ENCODE measurements at places on chromosomes 7 and 10. TPM values are rescaled to one million over a fixed set of nuclear protein-coding genes. Genes with fewer than 3 reads are reported as not detected.

- no peak for DNase-seq
These were observed 310.8 kb downstream of the TCERG1L start for GRCh38 chr10:131000743-131001142.

DNA sequence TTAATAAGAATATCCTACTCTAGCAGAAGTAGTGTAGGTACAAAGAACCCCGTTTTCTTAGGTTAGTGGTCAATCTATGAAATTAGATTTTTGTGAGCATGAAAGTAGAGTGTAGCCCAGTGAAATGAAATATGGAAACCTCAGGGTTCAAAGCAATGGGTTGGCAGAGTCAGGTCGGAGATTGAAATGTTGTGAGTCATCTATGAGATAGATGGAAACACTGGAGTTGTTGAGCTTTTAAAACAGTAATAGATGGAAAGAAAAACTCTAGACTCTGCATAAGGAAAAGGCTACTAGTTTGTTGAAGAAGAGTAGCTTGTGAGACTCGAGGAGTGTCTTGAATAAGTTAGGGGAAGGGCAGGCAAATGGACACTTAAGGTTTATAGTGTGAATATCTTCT, 251.9 kb downstream of the EXOC4 start:
- DNase-seq, result no peak

DNA sequence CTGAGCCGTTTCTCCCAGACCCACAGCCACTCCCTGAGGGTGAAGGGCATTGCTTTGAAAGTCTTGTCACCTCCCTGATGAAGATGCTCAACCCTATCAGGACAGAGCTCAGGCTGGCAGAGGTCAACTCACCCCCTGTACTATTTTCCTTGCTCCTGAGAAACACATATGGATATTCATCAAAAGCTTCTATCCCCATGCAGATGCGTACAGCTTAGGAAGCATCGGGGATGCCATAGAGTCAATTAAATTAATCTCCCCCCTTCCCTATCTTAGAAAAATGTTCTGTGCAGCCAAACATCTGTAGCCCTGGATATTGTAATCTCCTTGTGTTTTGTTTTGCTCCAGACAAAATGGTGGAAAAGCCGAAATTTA, 67.2 kb downstream of the EMX2 start:
- DNase-seq, result no peak

- no peak for DNase-seq
These were observed 50.5 kb downstream of the MRPL32 start for GRCh38 chr7:42982604-42983115.

DNA sequence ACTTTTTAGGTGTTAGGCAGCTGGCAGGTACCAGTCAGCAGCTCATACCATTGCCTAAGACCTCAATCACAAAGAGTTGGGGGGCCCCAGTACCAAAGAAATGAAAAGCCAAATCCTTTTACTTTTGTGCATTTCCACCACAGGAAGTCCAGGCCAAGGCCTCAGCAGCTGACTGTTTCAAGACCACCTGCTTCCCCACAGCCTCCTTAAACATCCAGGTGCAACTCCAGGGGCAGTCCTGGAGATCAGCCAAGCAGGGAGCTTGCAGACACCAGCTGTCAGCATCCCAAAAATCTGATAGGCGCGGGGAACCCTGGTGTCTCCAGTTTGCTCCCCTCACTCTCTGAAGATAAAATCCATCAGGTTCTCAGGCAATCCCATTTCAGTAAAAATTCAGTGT, 91.5 kb upstream of the EFCAB10 start:
- DNase-seq, result no peak

DNA sequence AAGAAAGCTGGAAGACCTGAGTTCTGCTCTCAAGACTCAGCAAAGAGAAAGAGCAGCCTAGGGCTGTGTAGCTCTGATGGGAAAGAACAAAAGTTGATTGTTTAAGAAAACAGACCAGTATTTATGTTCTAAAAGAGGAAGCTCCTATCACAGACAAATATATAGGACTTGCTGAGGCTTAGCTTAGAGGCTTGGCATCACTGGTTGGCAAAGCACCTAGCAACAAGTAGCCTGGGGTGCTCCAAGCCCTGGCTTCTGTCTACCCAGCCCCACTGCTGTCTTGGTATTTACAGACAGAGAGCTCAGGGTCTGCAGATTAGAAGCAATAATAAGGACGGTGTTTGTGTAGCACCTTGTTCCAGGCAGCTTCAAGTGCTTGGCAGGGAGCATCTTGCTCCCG, 36.9 kb upstream of the CCDC3 start:
- no peak for DNase-seq

DNA sequence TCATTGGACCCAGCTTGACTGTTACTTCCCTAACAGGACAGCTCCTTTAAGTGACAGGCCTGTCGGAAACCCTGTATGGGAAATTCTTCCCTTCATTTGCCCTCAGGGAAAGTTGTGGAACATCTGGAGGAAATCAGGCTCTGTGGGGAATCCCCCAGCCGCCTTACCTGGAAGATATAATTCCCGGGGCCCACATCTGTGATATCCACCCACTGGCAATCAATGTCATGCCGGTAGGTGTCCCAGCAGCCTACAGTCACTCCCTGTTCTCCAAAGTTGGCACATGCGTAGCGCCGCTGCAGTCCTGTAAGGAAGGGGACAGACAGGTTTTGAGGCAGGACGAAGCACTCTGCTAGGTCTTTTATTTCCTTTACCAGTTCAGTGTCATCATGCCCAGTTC, 16.6 kb downstream of the LOXL4 start:
- no peak for DNase-seq

DNA sequence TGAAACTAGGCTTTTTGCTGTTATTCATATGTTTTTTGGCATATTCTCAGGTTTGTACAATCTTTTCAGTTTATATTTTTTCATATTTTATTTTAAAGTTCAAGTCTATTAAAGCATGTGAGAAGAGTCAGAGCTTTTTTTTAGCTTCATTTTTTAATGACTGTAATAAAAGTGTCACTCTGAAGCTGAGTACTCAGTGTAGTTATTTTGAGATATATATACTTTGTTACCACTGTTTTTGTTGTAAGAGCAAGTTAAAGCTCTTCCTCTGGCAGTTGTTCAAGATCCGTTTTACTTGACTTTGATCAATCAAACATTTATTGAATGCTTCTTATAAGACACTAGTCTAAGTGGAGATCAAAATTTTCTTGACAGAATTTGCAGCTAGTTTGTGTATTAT, 37.5 kb downstream of the CASD1 start:
- DNase-seq, result peak; percentile 23

DNA sequence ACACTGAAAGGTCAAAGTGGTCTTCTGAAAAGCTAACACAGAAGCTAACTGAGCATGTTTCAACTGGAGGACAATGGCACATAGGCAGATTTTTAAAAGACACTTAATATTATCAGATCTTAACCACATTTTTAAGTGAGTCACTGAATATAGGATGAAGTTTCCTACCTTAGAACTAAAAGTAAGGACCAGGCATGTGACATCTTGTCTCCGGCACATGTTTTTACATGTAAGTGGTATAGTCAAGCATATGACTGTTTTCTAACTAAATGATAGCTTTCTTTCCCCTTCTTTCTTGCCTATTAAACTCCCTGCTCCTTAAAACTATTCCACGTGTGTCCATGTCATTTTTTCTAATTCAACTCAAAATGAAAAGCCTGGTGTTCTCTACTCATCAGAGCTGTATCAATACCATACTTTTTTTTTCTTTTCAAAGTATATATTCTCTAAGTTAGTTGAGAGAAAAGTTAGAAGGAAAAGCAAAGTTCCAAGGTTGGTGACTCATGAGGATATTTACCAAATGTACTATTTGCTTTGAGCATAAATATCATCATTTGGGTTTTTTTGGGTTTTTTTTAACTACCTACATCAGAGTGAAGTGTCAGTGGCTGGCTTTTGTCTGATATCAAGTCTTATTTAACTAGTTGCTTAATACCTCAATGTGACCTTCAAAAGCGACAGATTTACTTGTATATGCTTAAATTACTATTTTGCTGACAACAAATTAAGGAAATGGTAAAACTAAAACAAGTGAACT, 127.5 kb downstream of the CRPPA start:
- DNase-seq, result peak; percentile 15

DNA sequence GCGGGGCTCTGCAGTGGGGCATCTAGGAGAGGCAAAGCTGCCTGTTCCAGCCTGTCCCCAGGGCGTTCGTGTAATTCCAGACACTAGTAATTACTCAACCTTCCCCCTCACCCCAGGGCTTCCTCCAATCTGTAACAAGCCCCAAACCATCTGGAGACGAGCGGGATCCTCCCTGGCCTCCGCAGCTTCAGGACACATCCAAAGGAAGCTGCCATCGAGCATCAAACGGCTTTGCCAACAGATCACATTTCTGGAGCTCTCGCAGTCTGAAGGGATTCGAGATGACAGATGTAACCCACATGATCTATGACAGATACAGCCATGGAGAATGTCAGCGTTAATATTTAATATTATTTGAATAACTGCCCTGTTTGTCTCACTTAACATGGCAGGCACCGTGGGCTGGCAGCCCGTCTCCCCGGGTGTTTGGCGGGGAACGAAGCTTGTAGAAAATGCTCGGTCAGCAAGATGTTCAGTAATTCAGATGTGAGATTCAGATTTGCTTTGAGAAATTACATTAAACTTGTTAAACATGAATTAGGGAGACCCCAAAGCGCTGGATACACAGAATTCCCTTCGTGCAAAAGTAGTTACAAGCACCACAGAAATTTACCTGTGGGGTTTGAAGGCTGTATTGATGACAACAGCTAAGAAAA, 108.5 kb upstream of the C7orf33 start:
- no peak for DNase-seq

- DNase-seq, result no peak
These were observed 115.2 kb downstream of the HIP1 start for GRCh38 chr7:75623390-75624133.

- no peak for DNase-seq
These were observed 1134.0 kb upstream of the LRRN3 start for GRCh38 chr7:109956916-109957315.

- no peak for DNase-seq
These were observed 10.6 kb downstream of the PLEKHS1 start for GRCh38 chr10:113762083-113762482.

GRCh38 chr7:83118347-83119025, 44.2 kb downstream of the PCLO start:
- no peak for DNase-seq

DNA sequence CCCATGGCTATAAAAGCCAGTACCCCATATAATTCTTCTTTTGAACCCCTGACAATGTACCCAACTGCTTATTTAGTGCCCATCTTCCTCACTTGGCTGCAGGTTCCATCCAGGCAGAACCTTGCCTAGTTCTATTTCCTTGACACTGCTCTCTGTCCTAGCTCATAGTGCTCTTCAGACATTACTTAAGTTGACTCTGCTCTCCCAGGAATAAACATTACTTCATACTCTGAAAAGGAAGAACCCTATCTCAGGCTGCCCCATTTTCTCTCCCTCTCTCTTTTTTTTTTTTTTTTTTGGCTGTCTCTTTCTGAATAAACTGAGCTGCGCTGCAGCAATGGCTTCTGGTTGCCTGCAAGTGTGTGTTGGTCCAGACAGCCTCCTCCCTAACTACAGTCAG, 21.0 kb downstream of the ACTA2 start:
- no peak for DNase-seq

GRCh38 chr10:14396411-14397048, 65.8 kb upstream of the FRMD4A start:
- no peak for DNase-seq

GRCh38 chr7:34026481-34027190, 121.3 kb downstream of the BMPER start:
- DNase-seq, result no peak

GRCh38 chr10:80709866-80710265, 172.2 kb downstream of the SH2D4B start:
- DNase-seq, result no peak

DNA sequence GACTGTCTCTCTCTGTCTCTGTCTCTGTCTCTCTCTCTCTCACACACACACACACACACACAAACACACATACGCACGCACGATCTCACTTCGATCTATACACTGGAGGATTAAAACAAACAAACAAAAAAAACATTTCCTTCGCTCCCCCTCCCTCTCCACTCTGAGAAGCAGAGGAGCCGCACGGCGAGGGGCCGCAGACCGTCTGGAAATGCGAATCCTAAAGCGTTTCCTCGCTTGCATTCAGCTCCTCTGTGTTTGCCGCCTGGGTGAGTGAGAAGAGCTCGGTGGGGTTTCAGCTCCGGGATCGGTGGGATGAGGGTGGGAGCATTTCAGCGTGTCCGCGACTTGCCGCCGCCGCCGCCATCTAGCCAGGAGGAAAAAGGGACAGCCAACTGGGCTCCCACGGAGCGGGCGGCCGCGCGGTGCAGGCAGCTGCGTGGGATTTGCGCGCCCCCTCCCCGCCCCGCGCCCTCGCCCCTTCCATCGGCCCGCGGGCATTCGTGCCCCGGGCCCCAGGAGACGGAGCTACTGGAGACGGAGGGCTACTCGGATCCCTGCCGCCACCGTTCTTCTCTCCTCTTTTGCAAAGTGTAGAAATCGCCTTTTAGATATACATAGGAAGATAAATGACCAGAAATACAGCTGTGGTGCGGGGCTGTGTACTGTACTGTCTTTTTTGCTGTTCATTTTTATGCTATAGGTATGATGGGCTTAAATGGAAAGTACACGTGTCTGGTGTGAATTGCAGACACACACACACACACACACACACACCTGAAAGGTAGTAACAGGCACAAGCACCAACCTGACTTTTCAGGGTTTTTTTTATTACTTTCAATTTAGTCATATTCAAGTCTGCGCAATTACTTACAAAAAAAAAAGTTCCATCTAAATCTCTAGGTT, 581 bp downstream of the PTPRZ1 start:
- DNase-seq, result no peak

- no peak for DNase-seq
These were observed 93.2 kb upstream of the ARHGAP21 start for GRCh38 chr10:24816868-24817396.

- no peak for DNase-seq
These were observed 2.8 kb upstream of the TMEM229A start for GRCh38 chr7:124035706-124036105.

DNA sequence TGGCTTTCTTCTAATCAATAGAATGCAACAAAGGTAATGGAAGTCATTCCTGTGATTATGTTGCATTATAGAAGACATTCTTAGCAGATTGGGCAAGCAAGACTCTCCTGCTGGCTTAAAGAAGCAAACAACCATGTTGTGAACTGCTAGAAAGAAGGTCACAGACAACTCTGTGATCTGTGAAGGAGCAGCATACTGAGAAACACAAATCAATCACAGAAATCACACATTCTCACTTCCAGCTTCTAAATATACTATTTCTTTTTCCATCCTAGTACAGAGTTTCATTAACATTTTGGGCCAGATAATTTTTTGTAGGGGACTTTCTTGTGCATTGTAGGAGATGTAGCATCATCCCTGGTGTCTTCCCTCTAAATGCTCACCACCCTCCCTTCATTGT, 28.0 kb upstream of the PALS2 start:
- no peak for DNase-seq

- no peak for DNase-seq
These were observed 190.8 kb upstream of the INHBA start for GRCh38 chr7:41893656-41894055.

TSPAN33 gene
- 22.7 TPM for total RNA-seq

SRPK2 gene
- total RNA-seq, result 79.5 TPM

PIP gene
- total RNA-seq, result not detected

EVX1 gene
- total RNA-seq, result not detected

PTF1A gene
- total RNA-seq, result not detected

CLRN3 gene
- total RNA-seq, result not detected

ATOH7 gene
- not detected for total RNA-seq

CTAGE8 gene
- 3.9 TPM for total RNA-seq

TMEM273 gene
- not detected for total RNA-seq

SEMA4G gene
- total RNA-seq, result 7.0 TPM

PRPS1L1 gene
- total RNA-seq, result not detected

ERVW-1 gene
- total RNA-seq, result not detected

ATRNL1 gene
- total RNA-seq, result 5.0 TPM

ZNF775 gene
- total RNA-seq, result 5.0 TPM

NPY gene
- total RNA-seq, result not detected

All from renal cortical epithelial cell (primary cell).